Stimulated activated CD4-positive, alpha-beta T cell treated with anti-CD3 and anti-CD28 coated beads, Interleukin-1b, Interleukin-23, amount 100 ng/mL, for 1 hour (primary cell): ENCODE measurements at places on chromosomes 7 and 10.

DNA sequence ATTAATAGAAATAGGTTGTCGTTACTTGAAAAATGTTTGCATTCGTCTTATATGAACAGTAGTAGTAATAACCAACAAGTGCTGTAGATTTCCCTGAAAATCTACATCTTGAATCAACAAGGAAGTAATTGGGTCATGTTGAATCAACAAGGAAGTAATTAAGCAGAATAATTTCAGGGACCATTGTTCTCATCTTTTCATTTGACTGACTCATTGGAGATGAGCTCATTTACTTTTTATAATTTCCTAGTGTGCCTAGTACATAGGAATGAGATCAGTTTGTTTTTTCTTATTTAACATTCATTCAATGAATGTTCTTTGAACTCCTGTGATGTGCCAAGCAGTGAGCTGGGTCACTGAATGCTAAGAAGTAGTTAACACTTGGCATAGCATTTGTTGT, 8.2 kb downstream of the CLDN12 start:
- DNase-seq: no peak

- DNase-seq: no peak
Observed at GRCh38 chr7:54664235-54665228, 94.5 kb downstream of the SEC61G start.

GRCh38 chr10:85610381-85611092, 756.1 kb downstream of the GRID1 start:
- no peak for DNase-seq

DNA sequence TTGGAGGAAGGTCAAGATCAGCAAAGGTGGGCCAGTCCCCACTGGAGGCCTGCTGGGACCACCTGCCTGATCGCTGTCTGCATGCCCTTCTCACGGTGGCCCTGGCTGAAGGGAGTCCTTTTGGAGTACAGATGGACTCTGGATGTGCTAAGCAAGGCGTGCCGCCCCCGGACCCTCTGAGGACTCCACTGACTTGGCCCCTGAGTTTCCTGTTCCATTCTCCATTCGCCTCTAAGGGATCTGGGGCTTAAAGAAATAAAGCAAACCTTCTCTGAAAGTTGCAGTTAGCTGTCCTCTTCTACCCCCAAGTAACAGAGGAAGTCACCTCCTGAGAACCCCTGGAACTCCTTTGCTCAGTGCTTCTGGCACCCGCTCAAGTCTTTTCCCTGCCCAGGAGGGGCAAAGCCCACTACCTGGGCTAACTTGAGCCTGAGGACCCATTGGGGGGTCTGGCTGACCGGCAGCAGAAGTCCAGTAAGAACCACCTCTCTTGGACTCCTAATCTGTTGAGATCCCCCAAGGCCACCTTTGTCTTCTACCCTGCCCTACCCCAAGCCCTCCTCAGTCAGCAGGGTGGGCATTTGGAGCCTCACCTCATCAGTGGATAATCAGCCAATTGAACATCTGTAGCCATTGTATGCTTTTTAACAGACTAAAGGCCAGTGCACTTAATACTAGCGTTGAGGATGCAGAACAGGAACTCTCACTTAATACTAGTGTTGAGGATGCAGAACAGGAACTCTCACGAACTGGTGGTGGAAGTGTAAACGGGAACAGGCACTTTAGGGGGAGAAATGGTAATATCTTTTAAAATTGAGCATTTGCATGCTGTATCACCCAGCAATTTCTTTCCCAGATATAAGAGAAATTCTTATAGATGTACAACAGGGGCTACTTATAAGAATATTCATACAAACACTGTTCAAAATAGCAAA, 2.2 kb downstream of the TBATA start:
- no peak for DNase-seq

- no peak for DNase-seq
Observed at GRCh38 chr10:12978891-12979290, 22.6 kb downstream of the CCDC3 start.

GRCh38 chr7:119943942-119944600, 328.9 kb upstream of the KCND2 start:
- no peak for DNase-seq

GRCh38 chr10:91683975-91684374, 51.1 kb upstream of the PPP1R3C start:
- DNase-seq: no peak

DNA sequence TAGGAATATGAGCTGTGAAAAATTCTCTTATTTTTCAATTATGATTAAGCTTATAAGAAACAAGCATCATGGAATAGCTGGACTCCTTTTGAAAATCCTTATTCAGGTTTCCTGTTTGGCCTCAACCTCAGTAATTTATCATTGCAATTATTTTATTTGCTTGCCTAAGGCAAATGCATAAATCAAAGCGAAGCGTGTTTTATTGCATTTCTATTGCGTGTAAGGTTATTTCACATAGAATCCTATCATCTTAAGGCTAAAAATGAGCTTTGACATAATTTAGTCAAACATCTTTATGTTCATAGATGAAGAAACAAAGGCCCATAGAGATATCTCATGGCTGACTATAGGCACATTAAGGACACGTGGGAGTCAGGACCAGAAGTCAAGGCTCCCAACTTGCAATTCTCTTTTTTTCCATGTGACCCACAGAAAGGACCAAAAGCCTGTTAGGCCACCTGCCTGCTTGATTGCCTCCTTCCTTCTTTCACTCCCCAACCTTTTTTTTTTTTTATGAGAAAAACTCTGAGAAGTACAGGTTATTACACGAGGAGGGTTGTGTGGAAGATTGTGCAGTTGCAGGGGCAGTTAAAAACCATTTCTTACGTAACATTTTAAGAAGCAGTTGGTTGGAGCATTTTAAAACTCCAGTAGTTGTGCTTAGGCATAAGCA, 261.0 kb downstream of the HDAC9 start:
- no peak for DNase-seq

DNA sequence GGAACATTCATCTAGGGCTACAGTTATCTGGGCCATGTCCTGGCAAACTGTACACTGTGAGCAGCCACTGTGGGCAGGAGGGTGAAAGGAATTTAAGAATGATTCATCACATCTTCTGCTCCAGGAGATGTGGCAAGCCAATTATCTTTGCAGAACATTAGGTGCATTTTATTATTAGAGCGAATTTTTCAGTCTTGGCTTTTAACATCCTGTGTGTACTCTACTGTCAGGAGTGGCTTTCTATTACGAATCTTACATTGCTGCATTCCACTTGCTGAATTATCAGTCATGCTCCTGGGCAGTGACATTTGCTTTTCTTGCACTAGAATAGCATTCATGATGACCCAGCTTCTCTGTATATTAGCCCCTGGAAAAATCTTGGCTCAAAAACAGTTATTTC, 109.2 kb upstream of the TARP start:
- DNase-seq: no peak

DNA sequence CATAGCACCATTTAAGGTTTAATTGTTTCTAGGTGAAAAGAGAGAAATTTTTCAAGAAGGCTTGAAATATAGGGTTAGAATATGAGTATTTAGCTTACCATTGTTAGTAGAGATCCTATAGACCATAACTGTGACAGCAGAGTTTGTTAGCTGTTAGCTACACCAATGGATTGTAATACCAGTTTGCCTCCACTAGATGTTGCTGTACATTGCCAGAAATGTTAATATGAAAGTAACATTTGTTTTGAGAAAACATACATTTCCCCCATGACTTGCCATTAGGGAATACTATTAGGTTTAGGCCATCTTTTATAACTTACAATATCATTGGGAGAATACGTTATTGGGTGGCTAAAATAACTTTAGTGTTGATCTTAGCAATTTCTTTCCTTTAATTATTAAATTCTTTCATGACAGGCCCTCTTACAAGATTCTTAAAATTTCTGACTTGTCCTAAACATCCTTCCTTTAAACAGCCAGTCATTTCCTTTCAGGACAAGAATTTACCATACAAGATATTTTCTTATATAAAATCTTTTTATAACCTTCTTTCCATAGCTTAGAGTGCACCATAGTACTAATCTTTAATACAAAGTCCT, 39.5 kb downstream of the ZNF117 start:
- no peak for DNase-seq

DNA sequence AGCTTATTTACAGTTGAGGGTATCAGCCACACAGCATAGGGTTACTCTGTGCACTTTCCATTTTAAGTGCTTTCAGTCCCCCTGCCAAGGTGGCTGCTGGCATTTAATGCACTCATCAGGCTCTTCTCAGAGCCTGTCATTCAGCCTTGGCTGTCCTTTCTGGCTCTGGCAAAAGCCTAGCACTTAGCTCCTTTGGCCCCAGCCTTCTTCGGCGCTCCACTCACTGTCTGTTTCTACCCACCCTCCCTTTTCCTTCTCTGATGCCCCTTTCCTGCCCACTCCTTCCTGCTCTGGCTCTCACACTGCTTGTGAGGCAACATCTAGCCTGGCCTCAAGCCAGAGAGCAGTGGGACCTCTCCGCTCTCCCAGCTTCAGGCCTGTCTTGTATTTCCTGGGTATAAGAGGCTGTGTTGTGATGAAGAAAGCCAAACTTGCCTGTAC, 60.2 kb downstream of the WIPF3 start:
- no peak for DNase-seq
